Activated T-helper 1 cell treated with Interleukin-2 at 50 U/mL for 16 hours (primary cell): ENCODE measurements at places on chromosomes 2 and 18.

GRCh38 chr2:73759285-73759764 lies 20.6 kb downstream of the DUSP11 start:
- DNase-seq: no peak

DNA sequence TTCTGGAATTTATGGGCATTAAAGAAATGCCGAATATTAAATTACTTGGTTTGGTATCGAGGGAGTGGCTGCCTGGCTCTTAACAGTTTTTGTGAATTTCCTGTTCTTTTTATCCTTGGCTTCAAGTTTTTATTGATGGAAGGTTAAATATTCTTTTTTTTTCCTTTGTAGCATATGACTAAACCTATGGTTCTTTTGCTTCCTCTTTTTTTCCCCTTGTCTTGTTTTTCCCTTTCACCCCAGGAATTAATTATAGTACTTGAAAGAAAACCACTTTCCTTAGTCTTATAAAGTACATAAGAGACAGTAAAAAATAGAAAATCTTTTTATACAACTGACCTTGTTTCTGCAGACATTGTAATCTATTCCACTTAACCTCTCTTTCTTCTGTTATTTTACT lies 42.4 kb downstream of the MGAT5 start:
- no peak for DNase-seq

GRCh38 chr2:200596774-200597570 lies 11.2 kb downstream of the AOX1 start:
- DNase-seq: no peak

GRCh38 chr2:96131152-96131812 lies 7.0 kb downstream of the ASTL start:
- no peak for DNase-seq

GRCh38 chr2:197215748-197216360 lies 94.7 kb downstream of the ANKRD44 start:
- DNase-seq: no peak

DNA sequence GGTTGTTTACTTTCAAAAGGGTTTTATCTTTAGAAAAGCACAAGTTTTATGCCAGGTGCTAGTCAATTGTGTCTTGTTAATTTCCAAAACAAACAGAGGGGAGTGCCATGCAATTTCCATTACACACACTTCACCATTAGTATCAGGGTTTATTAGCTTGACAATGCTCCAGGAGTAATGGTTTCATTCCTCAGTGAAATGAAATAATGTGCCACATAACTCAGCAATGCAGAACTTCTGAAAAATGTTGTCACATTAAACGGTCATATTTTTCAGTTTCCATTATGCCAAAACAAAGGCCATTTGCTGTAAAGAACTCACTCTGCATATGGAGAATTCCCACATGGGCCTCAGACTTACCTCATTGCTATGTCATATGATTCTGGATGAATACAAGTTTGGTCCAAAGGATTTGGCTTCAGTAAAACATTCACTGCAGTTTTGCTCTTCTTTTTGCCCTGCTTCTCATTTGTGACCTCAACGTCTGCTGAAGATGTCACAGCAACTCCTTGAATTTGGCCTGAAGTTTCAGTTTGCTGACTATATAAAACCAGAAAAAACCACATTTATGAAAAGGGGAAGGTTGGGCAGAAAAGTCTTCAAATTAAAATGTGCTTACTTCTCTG lies 198.2 kb downstream of the SRBD1 start:
- no peak for DNase-seq

GRCh38 chr2:68246396-68246795 lies 5.9 kb downstream of the PPP3R1 start:
- no peak for DNase-seq

- DNase-seq: no peak
Measured at GRCh38 chr2:142180820-142181533, 50.2 kb upstream of the LRP1B start.

- DNase-seq: no peak
Measured at GRCh38 chr18:78165525-78165924, 814.1 kb upstream of the SALL3 start.

DNA sequence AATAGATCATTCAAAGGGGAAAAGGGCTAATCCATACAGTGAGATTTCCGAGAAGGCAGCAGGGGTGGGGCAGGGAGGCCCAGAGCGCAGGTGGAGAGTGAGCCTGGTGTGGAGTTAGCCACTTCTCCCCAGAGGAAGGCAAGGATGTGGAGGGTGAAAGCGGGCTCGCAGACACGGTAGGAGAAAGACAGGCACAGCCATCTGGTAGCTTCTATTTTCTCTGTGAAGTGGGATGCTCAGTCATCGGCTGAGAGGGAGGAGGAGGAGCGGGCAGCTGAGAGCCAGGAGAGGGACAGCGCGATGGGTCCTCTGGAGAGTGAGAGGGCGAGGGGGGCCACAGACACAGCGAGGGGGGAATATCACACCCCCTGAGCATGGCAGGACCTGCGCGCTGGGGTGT lies 153.3 kb upstream of the NDUFV2 start:
- no peak for DNase-seq

DNA sequence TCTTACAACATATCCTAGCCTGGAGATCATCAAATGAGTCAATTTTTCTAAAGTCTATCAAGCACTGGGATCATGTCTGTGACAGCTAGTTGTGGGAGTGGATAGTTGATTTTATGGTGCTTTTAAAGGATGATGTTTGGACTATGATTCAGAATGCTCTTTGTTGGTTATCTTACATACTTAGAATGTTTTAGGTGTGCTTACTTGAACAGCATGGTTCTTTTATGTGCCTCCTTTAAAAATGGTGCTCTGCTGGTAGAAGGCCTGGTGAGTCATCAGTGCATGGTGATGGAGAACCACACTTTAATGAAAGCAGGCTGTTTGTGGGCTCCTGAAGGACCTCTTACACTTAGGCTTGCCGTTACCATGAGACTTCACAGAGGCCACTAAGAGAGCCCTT lies 682.7 kb upstream of the FANCL start:
- DNase-seq: no peak

DNA sequence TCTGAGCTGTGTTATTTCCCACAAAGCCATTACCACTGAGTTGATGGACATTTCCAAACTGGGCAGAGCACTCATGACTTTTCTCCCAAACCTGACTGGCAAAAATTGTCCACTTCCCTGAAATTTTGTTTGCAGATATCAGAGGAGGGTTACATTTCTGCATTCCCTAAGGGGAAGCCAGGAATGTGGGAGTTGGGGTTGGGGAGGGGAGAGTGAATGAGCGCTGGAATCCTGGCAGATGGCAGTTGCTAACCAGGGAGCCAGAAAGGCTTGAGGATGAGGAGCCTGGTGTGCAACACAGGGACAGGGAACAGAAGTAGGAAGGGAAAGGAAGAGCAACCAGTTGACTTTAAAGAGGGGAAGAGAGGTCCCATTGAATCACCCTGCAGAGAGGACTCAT lies 14.0 kb upstream of the CCNYL1 start:
- DNase-seq: no peak

GRCh38 chr2:154532004-154532403 lies 166.5 kb upstream of the KCNJ3 start:
- no peak for DNase-seq

- DNase-seq: no peak
Measured at GRCh38 chr2:180495606-180496005, 484.8 kb upstream of the UBE2E3 start.

GRCh38 chr2:163191372-163191771 lies 352.8 kb upstream of the KCNH7 start:
- DNase-seq: no peak

- DNase-seq: no peak
Measured at GRCh38 chr18:45526114-45526841, 89.0 kb upstream of the SLC14A2 start.

DNA sequence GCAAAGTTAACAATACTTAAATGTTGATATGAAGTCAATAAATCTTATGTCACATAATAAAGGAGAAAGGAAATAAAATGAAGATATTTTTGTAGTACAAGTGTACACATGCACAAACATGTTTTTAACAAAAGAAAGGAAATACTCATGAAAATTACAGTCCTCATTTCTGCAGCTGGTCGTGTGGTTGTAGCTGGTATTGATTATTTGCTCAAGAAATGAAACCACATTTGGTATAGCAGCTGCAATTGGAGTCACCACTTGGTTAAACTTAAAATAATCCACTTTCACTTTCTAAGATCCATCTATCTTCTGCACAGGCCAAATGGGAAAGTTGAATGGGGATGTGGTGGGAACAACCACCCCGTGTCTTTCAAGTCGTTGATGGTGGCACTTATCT lies 580.5 kb upstream of the NRXN1 start:
- no peak for DNase-seq

GRCh38 chr2:74333896-74334586 lies 9.2 kb downstream of the SLC4A5 start:
- DNase-seq: no peak

- no peak for DNase-seq
Measured at GRCh38 chr2:74076074-74076470, 71.6 kb downstream of the BOLA3 start.

DNA sequence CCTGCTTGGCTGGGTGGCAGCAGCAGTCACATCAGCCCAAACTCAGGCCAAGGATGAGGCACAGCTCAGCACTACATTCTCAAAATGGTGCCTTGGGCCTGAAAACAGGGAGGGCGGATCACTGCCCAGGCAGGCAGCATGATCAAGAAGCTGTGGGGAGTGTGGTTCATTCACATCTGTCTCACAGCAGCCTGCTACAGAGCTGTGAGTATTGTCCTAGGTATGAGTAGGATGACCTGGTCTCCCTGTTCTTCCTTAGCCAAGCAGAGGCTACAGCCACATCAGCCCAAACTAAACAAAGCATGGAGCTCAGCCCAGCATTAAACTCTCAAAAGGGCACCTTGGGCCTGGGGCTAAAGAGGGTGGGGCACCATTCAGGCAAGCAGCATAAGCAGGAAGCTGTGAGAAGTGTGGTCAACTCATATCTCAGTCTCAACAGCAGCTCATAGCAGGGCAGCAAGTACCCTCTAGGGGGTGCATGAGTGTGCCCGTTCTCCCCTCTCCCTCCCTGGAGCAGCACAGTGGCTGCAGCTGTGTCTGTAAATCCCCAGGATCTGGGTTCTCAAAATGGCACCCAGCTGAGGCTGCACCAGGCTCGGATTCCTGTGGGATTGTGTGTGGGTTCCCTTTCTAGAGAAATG lies 139.6 kb downstream of the TRABD2A start:
- DNase-seq: peak; percentile 8

DNA sequence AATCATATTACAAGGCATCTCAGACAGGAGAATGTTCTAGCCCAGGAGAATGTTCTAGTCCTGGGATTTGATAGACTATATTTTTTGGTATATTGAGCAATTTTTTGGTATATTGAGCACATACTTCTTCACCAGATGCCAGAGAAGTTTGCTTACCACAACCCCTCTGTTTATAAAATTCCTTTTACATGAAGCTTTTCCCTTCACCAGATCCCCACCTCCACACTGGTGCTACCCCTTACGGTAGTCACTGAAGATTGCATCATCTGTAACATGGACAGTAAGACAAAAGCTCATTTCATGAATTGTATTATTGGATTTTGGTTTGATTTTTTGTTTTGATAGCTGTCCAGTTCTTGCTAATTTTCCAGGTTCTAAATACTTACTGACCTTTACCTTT lies 7.2 kb upstream of the HNMT start:
- DNase-seq: no peak

DNA sequence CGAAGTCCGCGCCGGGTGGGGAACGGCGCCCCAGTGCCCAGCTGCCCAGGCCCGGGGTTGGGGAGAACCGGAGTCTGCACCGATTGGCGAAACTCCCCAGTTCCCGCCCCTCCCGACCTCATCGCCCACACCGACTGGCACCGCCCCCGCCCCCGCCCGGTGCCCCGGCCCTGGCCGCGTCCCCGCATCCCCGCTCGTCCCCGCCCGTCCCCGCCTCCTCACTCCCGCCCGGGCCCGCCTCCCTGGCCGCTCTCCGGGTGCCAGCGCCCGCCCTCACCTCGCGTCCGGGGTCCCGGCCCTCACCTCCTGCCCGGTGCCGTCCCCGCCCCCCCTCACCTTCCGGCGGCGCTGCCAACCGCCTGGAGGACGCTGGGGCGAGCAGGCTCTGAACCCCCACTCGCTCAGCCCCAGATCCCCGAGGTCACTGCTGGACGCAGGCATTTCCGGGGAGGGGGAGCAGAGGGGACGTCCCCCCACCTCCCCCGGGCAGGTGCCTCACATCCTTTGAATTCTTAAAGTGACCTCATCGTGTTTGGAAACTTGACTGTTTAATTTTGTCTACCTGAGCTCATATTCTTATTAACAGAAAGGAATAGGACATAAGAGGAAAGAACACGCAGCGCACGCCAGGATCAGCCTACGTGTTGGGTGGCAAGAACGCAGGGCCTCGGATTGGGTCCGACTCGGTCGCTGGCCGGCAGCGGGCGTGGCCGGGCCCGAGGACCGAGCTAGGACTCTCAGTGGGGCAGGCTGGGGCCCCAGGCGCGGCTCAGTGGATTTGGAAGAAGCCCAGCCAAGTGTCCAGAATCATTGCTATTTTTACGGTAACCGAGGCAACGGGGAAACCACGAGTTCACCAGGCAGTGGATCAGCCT lies at the start of gene FAM110C:
Gene FAM110C (minus strand): TSS at position 35 of the 875 bp plus-strand sequence. CDS start 120 bp downstream, outside the sequence.
- peak; percentile 33 for DNase-seq

GRCh38 chr2:74007711-74008110 lies 23.0 kb downstream of the TET3 start:
- DNase-seq: no peak

GRCh38 chr2:191638079-191638801 lies 39.7 kb upstream of the NABP1 start:
- no peak for DNase-seq

- no peak for DNase-seq
Measured at GRCh38 chr2:165440367-165440766, 29.1 kb upstream of the CSRNP3 start.

DNA sequence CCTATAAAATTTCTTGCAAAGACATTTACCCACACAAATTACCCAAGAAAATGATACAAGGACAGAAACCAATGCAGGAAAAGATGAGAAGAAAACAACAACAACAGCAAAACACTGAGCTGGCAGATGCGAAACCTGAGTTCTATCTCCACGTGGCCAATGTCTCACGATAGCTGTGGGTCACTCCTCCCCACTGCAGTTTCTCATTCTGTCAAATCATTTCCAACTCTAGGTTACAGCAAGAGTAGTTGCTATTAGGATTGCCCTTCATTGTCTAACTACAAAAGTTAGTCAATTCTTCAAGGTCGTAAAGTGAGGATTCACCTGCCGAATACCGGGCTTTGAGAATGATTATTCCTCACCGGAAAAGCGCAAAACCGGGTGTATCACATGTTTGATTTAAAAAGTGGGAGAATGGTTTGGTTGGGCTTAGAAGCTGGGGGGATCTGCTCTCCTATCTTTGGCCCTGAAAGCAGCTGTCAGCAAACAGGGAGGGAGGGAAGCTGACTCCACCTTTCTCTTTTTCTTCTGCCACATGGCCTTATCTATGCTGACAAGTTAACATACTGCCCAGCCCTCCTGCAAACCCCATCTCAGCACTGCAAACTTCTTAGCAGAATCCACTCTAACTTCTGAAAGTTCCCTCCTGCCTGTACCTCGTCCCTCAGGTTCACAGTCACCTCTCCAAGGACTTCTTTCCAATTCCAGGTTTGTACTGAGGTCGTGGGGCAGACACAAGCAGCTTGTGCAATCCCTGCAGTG lies 473.0 kb downstream of the SOX11 start:
- no peak for DNase-seq

GRCh38 chr2:206442474-206442832 lies 879 bp upstream of the ADAM23 start:
- DNase-seq: no peak
